Stimulated activated CD8-positive, alpha-beta memory T cell treated with anti-CD3 and anti-CD28 coated beads, Interleukin-2, amount 100 ng/mL, for 48 hours (primary cell): ENCODE measurements at places on chromosomes 2 and 18.

DNA sequence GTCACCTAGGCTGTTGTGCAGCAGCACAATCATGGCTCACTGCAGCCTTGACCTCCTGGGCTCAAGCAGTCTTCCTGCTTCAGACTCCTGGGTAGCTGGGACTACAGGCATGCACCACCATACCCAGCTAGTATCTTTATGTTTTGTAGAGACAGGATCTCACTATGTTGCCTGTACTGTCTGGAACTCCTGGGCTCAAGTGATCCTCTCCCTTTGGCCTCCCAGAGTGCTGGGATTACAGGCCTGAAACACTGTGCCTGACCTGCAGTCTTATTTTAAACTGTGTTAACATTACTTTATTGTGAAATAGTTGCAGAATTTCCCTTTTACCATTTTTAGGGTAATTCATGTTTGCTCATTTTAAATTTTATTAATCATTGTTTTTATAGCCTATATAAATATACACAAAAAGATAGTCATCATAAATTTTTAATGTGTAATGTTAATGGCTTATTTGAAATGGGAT lies 24.6 kb downstream of the EML4 start:
- DNase-seq: no peak

GRCh38 chr2:111116843-111117597 lies 3.7 kb upstream of the BCL2L11 start:
- DNase-seq: peak; percentile 46

DNA sequence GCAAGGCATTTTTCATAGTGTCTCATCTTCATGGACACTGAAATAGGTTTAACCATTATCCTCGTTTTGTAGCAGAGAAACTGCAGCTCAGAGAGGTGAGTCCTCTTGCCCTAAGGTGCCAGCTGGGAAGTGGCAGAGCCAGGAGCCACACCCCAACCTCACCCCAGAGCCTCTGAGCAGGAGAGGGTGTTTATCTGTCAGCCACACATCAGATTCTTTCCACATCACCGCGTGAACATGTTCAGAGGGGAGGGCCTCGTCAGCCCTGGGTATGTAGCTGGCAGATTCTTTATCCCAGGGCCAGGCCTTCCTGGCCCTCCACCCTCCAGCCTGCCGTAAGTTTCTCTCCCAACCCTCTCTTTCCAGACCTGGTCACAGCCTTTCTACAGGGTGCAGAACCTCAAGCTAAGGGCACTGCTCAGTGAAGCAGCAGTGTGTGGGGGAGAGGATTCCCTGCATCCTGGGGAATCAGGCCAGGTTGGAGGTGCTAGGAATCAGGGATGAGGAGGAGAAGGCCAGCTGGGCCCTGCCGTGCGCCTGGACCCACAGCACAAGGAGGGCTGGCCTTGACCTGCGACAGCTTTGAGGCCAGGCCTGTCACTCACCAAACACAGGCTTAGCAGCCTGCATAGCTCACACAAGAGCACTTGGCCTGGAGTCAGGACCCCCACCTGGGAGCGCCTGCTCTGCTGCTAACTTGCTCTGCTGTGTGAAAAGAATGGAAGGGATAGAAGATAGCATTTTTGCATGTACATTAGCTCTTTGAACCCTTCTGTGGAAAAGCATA lies 111.3 kb upstream of the MCFD2 start:
- no peak for DNase-seq

GRCh38 chr2:121356058-121356640 lies 71.1 kb upstream of the TFCP2L1 start:
- DNase-seq: no peak

- DNase-seq: no peak
Observed at GRCh38 chr2:231947694-231948093, 13.8 kb upstream of the DIS3L2 start.

DNA sequence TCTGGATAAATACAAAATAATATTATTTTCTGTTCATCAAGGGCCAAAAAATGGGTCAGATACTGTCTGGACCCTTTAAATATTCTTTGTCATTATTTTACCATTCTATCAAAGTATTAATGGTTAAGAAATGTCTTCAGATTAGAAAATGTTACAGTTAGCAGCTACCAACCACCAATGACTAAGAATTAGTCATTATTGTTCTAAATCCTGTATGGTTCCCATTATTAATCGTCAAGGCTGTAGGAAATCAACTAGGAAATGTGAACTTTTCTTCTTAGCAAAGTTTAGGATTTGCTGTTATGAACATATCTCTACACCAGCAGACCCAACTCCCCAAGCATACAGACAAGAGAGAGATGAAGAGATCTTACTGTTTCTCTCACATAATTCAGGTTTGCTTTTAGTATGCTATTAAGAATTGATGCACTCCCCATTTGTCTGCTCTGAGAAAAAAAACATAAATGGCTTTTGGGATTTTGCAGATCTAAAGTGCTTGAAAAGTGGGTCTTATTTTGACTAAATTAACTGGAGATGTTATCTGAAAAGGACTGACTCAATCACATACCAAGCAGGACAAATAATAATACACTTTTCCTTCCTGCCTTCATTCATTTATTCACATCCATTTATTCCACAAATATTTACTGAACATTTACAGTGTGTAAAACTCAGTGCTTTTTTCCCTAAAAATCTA lies 147.7 kb downstream of the PPP1R1C start:
- no peak for DNase-seq

DNA sequence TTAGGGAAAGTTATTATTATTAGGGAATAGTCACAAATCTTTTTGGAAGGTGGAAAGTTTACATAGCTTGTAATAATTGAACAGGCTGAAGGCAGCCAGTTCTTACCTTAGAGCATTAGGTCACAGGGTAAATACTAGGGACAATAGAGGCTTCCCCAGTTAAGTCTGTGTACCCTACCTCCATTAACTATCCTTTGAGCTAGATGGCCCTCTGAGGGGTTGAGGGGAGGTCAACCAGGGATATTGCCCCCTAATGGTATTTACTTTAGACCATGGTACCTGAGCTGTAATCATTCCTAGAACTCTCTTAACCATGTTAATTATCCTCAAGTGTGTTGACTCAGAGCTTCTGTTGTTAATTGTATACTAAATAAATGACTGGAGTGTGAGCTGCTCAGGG lies 120.5 kb upstream of the SCN7A start:
- DNase-seq: no peak

DNA sequence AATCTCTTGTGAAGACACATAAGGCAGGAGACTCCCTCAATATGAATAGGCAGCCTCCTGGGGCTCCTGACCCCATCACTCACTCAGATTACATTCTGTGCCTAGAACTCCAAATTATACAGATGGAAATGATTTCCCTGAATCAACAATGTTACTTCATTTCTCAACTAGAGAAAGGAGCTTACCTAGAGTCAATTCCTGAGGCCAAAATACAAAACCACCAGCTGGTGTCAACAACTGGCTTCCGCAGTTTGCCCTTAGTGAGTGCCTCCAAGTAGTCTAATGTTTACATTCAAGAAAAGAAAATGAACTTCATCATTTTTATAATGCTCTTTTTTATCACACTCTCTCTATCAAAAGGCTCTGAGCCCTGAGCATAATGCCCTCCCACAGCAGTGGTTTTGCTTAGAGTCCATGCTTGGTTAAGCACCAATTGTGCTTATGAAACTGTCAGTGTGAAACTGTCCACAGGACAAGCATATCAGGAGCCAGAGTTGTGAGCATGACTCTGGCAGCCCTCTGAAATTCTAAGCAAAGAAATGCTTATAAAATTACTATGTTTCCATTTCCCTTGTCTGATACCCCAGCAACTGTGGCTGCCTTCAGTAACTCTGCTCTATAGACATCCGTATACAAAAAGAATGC lies 305.7 kb upstream of the PKDCC start:
- DNase-seq: no peak

- DNase-seq: no peak
Observed at GRCh38 chr2:200054681-200055468, 99.5 kb downstream of the MAIP1 start.

GRCh38 chr2:178066890-178067669 lies 5.5 kb downstream of the PDE11A start:
- DNase-seq: no peak

DNA sequence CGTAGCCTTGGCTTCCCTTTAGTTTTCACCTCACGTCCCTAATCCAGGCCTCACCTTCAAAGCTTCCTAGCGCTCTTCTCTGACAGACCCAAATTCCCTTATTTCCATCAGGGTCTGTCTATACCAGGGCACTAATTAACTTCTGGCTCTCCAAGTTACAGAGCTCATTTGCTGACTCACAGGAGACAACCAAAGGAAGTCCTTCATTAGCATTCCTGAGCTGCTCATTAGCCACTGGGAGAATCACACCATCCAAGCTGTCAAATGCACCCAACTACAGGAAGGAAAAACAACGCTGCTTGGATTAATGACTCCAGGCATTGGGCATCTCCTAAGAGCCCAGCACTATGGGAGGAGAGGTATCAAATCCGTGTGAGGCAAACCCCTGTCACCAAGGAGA lies 109.8 kb upstream of the ALK start:
- no peak for DNase-seq

- no peak for DNase-seq
Observed at GRCh38 chr2:118687192-118687591, 160.3 kb downstream of the EN1 start.

- DNase-seq: no peak
Observed at GRCh38 chr2:152067823-152068222, 31.0 kb downstream of the CACNB4 start.

- DNase-seq: no peak
Observed at GRCh38 chr18:60684843-60685513, 312.4 kb upstream of the MC4R start.

- DNase-seq: no peak
Observed at GRCh38 chr2:197146995-197147394, 163.6 kb downstream of the ANKRD44 start.

- DNase-seq: no peak
Observed at GRCh38 chr2:224973112-224974016, 68.9 kb downstream of the DOCK10 start.
